ENCODE measurements at places on chromosomes 12 and 14.

DNA sequence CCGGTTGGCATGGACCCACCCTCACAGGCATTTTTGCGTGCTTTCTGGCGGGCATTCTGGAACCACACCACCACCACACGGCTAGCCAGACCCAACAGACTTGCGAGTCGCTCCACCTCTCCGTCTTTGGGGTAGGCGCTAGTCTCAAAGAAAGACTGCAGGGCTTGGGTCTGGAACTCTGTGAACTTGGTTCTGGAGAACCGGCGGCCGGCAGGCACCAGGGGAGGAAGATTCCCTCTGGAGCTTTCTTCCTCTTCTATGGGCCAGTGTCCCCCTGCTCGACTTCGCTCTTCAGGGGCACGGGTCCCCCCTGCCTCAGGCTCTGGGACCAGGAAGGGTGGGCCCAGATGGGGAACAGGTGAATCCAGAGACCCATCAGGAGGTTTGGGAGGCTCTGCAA, 26.6 kb downstream of the ZFHX2 start:
- DNase-seq, result no peak

DNA sequence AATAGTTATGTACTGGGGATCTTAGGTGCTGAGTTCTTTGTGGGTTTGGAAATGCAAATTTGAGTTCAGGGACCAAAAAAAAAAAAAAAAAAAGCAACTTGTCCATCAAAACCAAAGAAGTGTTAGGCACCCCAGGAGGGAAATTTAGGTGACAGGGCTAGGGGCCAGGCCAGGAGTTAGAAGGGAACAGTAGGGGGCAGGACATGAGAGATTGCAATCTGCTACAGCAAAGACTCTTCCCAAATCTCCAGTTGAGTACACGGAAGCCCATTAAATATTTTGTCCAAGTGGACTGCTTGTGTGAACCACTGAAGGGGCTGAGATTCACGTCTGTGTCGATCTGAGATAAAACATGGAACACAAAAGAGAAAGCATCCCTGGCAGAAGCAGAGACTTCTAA, 52.8 kb downstream of the TSPAN19 start:
- no peak for DNase-seq

DNA sequence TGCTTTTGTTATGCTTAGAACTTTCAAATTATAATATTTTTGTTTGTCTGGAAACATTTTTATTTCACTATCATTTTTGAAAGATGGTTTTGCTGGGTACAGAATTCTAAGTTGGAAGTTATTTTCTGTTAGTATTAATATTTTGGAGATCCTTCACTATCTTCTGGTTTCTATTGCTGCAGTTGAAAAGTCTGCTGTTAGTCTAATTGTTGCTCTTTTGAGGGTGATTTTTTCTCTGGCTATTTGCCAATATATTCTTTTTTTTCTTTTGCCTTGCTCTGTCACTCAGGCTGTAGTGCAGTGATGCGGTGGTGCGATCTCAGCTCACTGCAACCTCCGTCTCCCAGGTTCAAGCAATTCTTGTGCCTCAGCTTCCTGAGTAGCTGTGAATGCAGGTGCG, 28.2 kb upstream of the ARID2 start:
- DNase-seq, result no peak

- no peak for DNase-seq
Measured at GRCh38 chr12:63103494-63104131, 47.4 kb downstream of the AVPR1A start.

- DNase-seq, result no peak
Measured at GRCh38 chr12:128079446-128079845, 187.5 kb upstream of the TMEM132C start.

DNA sequence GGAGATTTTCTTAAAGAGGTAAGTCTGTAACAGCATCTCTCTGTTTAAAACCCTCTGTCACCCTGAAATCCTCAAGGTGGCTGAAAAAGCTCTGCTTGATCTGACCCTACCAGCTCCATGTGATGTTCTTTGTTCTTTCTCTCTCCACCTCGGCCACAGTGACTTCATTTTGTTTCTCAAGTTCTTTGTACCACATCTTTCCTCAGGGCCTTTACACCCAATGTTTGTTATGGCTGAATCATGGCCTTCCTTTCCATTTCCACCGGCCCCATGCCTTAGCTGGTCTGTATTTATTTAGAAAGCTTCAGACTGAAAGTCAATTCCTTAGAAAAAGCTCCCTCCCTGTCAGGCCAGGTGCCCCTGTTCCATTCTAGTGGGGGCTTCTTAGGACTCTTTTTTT, 431.2 kb downstream of the NAV3 start:
- DNase-seq, result no peak

DNA sequence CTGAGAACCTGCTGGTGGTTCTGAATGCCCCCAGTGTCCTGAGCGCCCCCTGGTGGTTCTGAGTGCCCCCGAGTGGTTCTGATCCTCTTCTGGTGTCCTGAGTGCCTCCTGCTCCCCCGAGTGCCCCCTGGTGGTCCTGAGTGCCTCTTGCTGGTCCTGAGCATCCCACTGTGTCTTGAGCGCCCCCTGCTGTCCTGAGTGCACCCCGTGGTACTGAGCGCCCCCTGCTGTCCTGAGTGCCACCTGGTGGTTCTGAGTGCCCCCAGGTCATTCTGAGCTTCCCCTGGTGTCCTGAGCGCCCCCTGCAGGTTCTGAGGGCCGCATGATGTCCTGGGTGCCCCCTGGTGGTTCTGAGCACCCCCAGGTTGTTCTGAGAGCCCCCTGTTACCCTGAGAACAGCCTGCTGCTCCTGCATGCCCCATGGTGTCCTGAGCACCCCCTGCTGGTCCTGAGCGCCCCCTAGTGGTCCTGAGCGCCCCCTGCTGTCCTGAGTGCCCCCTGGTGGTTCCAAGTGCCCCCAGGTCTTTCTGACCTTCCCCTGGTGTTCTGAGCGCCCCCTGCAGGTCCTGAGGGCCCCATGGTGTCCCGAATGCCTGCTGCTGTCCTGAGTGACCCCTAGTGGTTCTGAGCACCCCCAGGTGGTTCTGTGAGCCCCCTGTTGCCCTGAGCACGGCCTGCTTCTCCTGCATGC, 1165.4 kb downstream of the TMEM121 start:
- DNase-seq, result no peak

- DNase-seq, result no peak
Measured at GRCh38 chr12:62210422-62210821, 49.8 kb upstream of the USP15 start.

- no peak for DNase-seq
Measured at GRCh38 chr14:72706485-72706884, 187.4 kb downstream of the DPF3 start.

DNA sequence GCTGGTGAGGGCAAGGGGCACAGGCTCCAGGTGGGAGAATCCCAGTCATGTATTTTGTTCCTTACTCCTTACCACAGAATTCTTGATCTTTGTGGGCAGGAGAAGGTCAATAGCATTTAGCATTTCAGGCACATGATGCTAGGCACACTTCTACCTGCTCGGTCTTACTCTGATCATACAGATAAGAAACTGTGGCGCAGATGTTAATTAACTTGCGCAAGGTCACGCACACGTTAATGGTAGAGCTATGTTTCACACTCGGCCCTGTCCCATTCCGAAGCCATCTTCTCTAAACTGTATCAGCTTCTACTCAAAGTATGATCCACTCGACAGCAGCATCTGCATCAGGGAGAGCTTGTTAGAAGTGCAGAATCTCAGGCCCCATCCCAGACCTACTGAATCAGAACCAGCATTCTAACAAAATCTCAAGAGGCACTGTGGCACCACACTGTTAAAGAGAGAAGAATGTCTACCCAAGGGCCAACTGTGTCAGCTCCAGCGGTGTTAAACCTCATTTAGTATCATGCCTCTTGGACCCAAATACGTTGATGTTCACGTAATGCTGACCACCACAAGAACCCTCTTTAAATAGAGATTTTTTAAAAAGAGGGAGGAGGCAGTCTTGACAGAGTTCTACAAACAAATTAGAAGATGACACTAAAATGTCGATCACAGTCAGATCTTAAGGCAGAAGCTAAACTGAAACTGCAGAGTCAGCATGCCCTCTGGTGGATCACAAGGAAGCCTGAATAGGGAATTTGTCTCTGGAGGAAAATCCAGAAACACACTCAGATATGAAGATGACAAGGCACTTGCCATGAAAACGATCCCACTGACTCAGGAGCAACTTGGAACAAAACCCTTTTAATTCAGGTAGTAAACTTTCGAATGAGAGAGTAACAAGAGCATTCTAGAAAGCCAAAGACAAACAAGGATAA, 7.3 kb downstream of the STXBP6 start:
- no peak for DNase-seq

DNA sequence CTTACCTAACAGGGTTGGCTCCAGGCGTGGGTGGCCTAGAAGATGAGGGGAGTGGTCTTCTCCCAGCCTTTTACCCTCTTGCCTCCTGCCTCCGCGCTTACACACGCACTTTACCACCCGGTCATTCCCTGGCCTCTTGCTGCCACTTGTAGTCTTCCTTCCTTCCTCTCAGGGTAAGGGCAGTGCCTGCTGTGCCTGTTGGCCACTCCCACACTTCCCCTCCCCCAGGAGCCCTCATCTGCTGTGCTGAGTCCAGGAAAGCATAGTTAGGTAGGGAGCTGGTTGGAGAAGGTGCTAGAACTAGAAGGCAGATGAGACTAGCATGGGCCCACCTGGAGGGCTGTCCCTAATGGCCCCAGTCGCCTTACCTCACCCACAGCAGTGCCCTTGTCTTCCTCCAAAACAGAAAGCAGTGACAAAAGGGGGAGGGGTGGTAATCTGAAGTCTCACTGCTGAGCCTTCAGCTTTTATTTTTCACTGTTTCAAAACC, 54.3 kb upstream of the SRSF5 start:
- no peak for DNase-seq

DNA sequence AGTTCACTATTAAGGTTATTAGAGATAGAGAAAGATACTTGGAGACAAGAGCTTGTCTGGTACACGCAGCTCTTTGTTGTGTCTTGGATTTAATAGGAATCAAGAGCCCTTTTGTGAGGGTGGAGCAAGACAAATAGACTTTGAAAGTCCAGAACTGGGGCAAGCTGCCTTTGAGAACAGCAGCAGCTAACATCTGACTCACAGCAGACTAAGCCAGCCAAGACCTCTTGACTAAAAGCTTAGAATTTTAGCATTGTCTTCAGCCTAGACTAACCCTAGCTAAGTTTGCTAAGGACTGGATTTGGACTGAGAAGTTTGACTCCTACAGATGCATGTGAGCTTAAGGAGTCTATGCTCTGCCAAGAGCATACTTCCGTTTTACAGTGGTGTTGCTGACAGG, 201.9 kb upstream of the RBM19 start:
- no peak for DNase-seq

GRCh38 chr14:31162910-31163649, 44.5 kb downstream of the HECTD1 start:
- no peak for DNase-seq

GRCh38 chr14:98382662-98383061, 889.3 kb downstream of the BCL11B start:
- no peak for DNase-seq

DNA sequence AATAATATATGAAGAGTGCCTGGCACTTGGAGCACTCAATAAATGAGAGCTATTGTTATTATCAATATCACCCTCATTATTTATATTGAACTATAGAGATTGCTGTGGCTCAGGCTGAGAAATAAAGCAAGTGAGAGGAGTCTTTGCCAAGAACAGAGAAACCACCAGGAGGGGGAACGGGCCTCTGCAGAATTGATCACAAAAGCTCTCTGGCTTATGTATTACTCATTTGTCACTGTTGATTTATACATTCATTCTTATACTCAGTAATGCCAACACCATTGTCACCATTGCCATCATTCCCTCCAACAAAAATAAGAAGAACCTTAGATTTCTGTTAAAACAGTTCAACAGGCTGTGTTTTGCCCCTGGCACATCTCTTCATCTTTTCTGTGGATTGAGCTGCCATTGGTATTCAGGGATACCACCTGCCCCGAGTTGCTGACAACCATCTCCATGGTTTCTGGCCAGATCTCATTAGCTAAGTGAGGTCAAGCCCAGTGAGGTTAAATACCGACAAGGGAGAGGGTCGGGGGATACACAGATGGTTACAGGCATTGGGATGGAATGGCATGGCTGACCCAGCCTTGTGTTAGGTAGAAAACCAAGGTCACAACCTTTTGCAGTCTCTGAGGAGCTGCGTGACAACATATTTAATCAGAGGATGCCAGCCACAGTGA, 21.8 kb upstream of the PCNX1 start:
- no peak for DNase-seq

DNA sequence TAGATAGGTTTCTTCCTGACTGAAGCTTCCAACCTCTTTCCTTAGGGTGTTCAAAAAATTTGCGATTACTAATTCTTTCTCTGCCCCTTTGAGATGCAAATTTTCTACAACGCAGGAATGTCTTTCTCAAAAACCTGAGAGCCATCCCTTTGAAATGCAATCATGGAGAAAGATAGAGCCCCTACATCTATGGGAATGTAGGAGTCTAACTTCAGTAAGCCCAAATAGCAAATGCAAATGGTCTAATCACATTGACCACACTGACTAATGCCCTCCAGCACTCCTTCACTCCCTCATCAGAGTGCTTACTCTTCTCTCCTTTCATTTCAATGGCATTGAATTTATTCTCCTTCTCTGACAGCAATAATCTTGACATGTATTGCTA, 107.1 kb downstream of the SLC6A15 start:
- no peak for DNase-seq

DNA sequence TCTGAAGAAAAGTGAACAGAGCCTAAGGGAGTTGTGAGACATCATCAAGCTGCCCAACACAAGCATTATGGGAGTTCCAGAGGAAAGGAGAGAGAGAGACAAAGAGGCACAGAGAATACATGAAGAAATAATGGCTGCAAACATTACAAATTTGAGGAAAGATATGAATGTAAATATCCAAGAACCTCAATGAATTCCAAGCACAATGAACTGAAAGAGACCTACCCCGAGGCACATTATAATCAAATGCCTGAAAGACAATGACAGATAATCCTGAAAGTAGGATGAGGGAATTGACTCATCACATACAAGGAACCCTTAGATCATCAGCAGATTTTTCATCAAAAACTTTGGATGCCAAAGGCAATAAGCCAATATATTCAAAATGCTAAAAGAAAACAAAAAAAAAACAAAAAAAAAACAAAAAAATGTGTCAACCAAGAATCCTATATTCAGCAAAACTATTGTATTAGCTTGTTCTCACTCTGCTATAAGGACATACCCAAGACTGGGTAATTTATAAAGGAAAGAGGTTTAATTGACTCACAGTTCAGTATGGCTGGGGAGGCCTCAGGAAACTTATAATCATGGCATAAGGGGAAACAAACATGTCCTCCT, 37.8 kb downstream of the BCL2L14 start:
- DNase-seq, result no peak

DNA sequence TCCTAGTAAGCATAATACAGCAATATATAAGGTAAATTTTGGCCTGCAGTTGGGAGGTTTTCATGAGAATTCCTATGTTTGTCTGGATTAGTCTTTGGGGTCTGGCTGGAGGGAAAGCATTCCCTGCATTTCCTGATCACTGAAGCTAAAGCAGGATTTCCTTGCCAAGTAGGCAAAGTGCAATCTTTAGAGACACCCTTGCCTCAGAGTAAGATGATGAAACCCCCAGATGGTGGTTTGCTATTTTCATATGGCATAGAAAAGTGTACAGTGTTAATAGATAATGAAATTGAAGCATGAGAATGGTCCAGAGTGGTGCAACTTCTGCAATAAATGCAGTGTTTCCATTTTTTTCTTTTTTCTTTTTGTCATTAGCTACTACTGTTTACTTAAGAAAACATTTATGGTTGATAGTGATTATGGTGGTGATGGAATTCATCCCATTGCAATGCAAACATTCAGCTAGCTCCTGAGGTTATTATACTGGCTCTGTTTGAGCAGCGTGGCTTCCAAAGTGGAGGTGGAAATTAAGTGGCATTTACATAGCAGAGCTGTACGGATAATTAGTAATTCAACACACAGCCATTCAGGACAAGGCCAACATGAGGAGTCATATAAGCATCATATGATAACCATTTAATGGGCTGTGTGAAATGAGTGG, 276.3 kb downstream of the DUSP6 start:
- DNase-seq, result no peak

All from lower leg skin (tissue), 4 donors.